ENCODE measurements at places on chromosomes 12 and 14.
A peak's percentile ranks its signal among the peaks of the same experiment; 100 is the strongest.

DNA sequence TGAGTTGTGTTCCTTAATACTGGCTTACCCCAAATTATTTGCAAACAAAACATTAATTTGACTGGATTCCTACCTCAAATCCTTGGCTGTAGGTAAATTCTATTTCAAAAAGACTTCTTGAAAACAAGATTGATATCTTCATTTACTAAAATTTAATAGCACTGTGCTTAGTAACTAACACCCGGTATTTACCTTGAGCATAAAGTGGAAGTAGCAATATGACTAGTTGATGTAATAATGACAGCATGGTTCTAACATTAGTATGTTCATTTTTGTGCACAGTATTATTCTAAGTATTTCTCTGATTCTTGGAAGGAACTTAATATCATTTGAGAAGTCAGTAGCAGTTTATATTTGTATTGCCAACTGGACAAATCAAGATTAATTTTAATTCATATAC, 96.8 kb downstream of the PPHLN1 start:
- DNase-seq: no peak

- DNase-seq: no peak
Observed at GRCh38 chr14:42802346-42802745, 1195.7 kb downstream of the LRFN5 start.

GRCh38 chr14:75323571-75323970, 44.9 kb downstream of the FOS start:
- no peak for DNase-seq

- DNase-seq: no peak
Observed at GRCh38 chr12:102479939-102480338, 424 bp downstream of the IGF1 start.

GRCh38 chr12:57454566-57455373, at the start of gene INHBE:
INHBE (plus strand) TSS chr12:57455307; CDS start chr12:57455537, 230 bp downstream.
- no peak for DNase-seq

DNA sequence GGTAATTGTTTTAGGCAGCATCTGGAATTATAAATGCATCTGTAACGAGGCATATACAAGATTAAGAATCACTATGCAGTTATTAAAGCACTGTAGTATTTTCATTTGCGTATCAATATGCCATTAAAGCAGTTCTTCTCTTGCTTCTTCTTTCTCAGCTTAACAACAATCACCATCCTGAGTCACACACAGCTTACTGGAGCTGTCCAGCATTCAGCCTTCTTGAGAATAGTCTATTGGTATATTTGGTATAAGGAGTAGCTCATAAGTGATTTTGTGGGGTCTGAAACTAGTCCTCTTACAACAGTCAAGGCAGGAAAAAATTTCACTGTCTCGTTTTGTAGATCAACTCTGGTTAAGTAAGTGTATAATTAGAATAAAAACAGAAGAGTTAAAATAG, 523.0 kb upstream of the FOXG1 start:
- no peak for DNase-seq

- DNase-seq: no peak
Observed at GRCh38 chr14:49896966-49897365, 4.1 kb downstream of the ARF6 start.

DNA sequence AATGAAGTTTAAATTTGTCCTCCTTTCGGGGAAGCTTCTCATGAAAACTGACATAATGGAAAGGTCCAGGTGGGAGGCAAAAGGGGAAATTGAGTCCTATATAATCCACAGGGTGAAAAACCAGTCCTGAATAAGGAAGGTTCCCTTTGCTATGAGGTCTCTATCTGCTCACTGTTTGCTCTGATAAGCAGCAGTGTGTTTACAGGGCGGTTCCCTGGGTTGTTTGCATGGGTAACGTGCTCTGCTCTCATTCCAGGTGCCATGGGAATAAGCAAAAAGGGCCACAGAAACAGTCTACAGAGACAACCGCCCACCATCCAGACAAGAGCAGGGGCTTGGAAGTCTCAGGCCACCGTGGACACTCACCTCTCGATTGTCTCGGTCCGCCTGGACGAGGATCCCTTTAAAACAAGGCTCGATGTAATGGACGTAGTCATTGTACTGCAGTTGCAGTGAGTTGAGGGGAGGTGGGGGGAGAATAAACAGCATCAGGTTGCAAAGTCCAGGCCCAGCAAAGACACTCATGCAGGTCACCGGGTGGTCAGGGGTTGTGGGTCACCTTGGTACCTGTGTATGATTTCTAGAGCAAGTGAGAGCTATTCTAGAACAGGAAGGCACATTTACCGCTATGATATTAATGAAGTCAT, 32.7 kb downstream of the CACNA2D4 start:
- no peak for DNase-seq

GRCh38 chr14:28975084-28975483, 208.5 kb downstream of the FOXG1 start:
- no peak for DNase-seq

DNA sequence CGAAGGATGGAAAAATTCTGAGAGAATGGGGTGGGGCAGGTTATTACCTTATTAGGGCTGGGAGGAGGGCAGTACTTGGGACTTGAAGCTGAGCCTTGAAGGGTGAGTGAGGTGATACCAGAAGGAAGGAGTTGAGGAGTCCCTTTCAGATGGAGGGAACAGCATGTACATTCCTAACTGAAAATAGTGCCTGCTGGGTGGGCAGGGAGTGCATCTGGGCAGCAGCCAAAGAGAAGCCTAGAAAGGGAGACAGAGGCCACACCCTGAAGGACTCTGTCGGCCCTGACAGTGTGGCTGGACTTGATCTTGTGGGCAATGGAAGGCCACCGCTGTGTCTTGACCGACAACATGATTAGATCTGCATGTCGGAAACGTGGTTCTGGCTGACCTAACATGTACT, 147.6 kb downstream of the NDUFA12 start:
- DNase-seq: no peak

DNA sequence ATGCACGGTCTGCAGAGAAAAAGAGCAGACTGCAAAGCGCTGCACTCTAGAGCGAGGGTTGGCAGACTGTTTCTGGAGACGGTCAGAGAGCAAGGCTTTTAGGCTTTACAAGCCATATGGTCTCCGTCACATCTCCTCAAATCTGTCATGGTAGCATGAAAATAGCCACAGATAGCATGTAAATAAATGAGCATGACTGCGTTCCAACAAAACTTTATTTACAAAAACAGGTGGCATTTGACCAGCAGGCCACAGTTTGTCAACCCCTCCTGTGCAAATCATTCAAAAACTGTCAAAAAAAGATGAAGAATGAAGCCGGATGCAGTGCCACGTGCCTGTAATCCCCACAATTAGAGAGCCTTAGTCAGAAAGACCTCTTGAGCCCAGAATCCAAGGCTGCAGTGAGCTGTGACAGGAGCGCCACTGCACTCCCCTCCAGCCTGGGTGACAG, 18.9 kb downstream of the SYNE3 start:
- no peak for DNase-seq

DNA sequence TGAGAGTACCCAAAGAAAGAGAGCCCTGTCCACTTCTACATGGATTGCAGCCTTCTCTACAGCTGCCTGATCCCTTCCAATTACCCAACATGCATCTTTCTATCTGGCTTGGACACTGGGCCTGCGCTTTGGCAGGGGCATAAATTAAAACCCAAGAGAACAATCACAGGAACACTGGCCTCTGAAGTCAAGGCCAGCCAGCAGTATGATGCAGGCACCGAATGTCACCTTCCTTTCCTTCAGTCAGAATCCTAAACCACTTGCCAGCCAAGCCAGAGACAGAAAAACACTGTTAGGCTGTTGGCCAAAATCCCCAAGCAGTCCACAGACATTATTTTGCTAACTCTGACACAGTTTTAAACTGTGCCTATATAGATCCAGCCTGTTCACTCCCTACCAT, 113.7 kb downstream of the DUSP6 start:
- DNase-seq: no peak

- DNase-seq: no peak
Observed at GRCh38 chr12:62658910-62659309, 192.3 kb downstream of the MON2 start.

- no peak for DNase-seq
Observed at GRCh38 chr12:83323866-83324265, 637.2 kb downstream of the TMTC2 start.

- no peak for DNase-seq
Observed at GRCh38 chr12:30753751-30754382, 884 bp downstream of the CAPRIN2 start.

- no peak for DNase-seq
Observed at GRCh38 chr12:50166799-50167048, 445 bp downstream of the CERS5 start.

GRCh38 chr14:101111620-101112290, 208.2 kb upstream of the RTL1 start:
- DNase-seq: no peak

DNA sequence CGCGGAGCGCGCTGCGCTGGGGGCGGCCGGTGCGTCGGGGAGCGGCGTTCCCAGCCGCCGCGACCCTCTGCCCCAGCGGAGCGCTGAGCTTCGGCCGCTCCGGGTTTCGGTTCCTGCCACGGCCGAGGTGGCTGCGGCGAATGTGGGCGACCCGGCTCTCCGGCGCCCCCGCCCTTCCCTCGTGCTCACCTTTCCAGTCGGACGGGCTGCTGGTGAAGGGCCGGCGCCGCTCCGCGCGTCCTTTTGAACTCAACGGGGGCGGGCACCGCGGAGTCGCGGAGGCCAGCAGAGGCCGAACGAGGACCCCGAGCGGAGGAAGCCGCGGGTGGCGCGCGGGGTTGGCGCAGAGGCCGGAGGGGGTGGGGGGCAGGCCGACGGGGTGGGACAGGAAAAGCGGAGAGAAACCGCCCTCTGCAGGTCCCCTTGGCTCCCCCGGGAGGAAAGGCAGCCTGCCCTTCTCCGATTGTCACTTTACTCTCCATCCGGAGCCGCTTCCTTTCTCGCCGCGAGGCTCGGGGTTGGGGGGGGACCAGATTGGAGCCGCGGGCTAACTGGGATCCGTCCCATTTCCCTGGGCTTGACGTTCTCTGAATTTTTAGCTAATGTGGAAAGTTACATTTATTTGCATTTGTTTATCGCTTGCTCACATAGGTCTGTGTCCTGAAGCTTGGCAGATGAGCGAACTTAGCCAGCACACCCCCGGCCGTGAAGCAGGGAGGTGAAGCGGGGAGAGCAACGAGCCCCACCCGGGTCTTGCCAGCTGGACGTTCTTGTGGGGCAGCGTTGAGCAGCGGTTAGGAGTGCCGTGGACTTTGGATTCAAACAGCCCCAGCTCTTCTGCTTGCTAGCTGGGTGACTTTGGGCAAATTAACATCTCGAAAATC, at the start of gene SMAGP:
TSS of gene SMAGP (minus strand) at position 349 of the 884 bp plus-strand sequence. CDS start 1,137 bp downstream, outside the sequence.
- peak; percentile 89 for DNase-seq

GRCh38 chr14:75340921-75341320, 62.3 kb downstream of the FOS start:
- DNase-seq: peak; percentile 76

- no peak for DNase-seq
Observed at GRCh38 chr14:104659146-104659545, 30.3 kb upstream of the INF2 start.

GRCh38 chr12:113088971-113089756, 32.6 kb downstream of the DTX1 start:
- DNase-seq: peak; percentile 28

DNA sequence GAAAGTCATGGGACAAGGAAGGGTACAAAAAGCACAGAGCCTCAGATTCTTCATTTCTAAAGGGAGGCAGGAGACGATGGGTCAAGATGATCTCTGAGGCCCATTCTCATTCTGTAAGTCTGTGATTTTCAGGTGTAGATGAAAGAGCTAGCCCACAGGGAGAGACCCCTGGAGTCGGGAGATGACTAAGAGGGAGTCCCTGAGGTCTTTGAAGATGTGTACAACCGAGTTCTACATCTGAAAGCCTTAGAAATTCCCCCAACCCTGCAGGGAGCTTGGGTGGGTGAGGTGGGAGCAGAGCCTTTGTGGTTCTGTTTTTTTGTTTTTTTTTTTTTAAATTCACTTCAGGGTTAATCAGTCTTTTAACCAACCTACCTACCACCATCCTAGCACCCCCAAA, 3.1 kb downstream of the WNT10B start:
- DNase-seq: no peak

- DNase-seq: no peak
Observed at GRCh38 chr12:111558107-111558376, 41.1 kb downstream of the ATXN2 start.

GRCh38 chr12:49017891-49018260, 700 bp downstream of the PRKAG1 start:
- DNase-seq: no peak

GRCh38 chr12:123153906-123154305, 3.0 kb upstream of the PITPNM2 start:
- DNase-seq: no peak

GRCh38 chr12:71417181-71417580, 22.4 kb upstream of the LGR5 start:
- DNase-seq: no peak

DNA sequence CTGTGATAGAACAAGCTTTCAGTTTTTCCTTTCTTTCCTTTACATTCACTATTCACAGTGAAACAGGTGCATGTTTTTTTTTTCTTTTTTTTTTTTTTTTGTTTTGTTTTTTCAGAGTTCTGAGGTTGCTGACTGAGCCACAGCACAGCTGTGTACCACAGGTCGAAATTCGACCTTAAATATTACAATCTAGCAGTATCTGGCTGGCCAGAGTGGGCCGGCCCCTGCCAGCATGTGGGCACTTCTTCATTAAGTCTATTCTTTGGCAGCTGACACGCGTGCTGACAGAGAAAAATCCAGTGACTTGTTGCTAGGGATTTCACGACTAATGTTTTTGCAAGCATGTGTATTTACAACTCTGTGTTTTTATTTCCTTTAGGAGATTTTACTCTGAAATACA, 33.9 kb downstream of the FBXO33 start:
- DNase-seq: no peak

GRCh38 chr12:75364919-75365318, 26.0 kb upstream of the GLIPR1L2 start:
- no peak for DNase-seq

DNA sequence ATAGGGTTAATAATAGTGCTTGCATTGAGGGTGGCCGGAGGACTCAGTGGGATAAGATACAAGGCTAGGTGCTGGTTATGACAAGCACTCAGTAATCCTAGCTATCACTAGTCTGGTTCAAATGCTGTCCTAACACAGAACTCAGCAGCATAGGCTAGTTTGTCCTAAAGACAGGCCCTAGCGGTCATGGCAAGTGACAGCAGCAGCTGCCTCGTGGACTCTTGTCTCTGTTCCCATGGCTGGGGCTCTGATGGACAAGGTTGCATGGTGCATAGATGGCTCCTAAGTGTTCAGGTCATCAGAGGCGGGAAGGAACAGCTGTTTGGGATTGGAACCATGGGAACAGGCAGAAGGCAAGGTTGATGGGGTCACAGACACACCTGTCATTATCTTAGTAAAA, 42.4 kb upstream of the IGF1 start:
- DNase-seq: no peak

DNA sequence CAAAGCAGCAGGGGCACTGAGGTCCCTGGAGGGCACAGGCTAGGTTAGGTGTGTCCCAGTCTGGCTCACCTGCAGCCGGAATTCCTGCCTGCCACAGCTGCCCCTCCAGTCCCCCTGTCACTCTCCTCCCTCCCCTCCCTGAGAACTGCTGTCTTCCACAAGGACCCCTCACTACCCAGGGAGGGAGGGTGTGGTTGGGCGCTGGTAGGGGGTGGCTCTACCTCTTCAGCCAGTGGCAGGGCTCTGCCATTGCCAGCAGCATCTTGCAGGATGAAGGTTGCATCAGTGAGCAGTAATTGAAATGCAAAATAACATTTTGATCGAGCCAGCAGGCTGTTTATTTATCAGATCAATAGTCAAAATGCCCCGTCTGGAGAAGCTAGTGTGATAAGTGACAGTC, 45.7 kb downstream of the ESRRB start:
- no peak for DNase-seq
